Activated CD8-positive, alpha-beta memory T cell treated with anti-CD3 and anti-CD28 coated beads for 1 hour (primary cell): ENCODE measurements at places on chromosomes 11 and 22.

DNA sequence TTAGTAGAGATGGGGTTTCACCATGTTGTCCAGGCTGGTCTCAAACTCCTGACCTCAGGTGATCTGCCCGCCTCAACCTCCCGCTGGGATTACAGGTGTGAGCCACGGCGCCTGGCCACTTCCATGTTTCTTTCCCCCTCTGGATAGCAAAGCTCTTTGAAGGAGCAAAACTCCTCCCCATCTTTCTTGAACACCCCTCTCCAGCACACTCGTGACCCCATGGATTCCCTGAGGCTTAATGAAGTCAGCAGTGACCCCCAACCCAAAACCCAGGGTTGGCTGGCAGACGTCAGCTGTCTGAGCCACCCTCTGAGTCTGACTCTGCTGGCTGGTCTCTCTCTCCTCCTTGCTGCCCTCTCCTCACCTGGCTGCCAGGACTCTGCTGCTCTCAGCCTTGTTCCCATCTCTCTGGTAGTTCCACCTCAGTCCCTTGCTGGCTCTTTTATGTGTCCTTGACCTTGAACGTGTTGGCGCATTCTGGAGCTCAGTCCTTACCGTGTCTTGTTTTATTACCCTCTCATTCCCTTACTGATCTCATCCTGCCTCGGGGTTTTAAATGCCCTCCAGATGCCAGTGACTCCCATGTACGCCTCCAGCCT lies 44.5 kb downstream of the PARVG start:
- DNase-seq, result no peak

- no peak for DNase-seq
Measured at GRCh38 chr11:72776844-72777754, 16.7 kb downstream of the STARD10 start.

GRCh38 chr11:6607190-6607795 lies 3.7 kb downstream of the ILK start:
- DNase-seq, result no peak

GRCh38 chr11:11661326-11662040 lies 39.7 kb upstream of the GALNT18 start:
- no peak for DNase-seq

- DNase-seq, result no peak
Measured at GRCh38 chr22:33054001-33054675, 4.0 kb downstream of the SYN3 start.

- DNase-seq, result no peak
Measured at GRCh38 chr22:50186181-50186714, 535 bp downstream of the TRABD start.

DNA sequence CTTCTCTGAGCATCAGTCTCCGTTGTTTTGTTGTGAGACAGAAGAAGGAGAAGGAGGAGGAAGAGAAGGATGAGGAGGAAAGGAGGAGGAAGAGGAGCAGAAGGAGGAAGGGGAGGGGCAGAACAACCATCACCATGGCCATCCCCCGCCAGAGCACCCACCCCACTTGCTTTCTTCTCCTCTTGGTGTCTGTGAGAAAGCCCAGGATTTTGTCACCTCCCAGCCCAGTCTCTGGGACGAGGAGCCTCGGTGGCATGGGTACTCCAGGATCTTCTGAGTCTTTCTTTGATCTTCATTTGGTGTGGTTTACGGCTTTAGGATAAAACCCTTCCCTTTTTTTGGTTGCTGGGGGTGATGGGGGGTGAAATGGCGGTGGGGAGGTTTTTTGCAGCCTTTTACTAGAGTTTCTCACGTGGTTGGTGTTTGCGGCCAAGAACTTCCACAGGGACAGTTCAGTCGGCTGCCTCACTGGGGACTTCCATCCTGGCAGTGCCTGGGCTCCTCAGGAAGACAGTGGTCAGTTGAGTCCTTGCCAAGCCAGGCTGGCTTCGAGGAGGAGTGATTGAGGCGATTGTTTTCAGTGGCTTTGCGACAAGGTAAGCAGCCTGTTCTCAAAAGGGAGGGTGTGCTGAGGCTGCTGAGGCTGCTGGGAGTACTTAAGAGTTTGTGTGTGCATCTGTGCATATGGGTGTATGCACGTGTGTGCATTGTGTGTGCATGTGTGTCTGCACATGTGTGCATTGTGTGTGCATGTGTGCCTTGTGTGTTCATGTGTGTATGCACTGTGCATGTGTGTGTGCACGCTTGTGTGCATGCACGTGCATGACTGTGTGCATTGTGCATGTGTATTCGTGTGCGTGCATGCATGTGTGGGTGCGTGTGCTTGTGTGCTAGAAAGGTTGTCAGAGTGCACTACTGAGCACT lies 567.5 kb downstream of the TBC1D22A start:
- DNase-seq, result no peak

DNA sequence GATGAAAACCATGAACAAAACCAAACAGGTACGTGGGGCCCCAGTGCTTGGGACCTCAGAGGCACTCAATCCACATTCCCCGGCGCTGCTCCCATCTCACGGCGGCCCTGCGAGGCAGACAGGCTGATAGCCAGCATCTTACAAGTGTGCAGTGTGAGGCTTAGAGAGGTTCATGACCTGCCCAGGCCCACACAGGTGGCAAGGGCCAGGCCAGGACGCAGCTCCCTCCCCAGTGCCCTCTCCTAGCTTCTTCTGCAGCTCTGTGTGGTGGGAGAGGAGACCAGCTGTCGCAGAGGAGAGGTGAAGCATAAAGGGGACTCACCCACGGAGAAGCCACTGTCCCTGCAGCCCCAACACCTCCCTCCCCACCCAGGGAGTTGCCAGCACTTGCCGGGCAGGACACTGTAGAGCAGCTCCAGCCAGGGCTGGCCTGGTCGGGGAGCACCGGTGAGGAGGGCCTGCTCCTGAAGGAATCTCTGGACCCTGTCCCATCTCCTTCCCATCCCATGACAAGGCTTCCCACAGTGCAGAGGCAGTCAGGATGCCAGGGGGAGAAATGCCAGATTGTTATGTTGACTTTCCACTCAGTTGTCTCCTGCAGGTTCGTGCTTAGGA lies 92.4 kb upstream of the TMEM45B start:
- DNase-seq, result no peak

DNA sequence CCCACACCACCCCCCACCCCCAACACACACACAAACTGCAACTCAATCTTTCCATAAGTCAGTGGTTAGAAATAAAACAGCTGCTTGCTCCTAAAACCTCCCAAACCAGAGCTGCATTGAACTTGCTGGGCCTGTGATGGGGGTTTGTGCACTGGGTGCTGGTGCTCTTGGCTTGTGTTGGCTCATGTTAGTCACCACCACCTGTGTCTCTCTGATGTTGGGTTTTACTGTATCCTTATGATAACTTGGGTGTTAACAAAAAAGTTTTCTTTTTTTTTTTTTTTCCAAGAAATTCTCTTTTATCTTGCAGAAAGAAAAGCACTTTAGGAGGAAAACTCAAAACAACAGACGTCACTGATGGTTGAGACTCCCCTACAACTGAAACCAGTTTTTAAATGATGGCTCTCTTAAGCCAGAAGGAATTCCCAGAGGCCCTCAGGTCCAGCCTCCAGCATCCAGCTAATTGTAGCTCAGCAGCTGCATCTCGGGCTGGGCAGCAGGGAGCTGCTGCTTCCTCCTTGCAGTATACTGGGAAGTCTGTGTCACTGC lies 79.9 kb upstream of the DRD2 start:
- DNase-seq, result no peak

DNA sequence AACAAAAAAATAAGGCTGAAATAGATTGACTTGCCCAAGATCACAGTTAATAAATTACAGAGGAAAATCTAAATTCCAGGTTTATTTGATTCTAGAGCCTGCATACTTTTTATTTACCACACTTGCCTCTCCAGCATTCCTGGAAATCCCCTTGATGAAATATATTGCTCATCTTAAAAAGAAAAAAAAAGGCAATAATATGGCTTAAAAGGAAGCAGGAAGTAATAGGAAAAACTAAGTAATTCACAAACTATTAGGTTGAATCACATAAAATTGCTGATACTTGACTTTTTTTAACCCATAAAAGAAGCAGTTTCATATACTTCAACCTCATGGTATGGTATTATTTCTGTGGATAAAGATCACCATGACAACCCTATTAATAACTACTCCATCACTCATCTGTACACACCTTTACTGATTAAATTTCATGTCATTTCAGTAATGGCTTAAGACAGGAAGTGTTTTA lies 52.9 kb downstream of the COPB1 start:
- DNase-seq, result no peak

DNA sequence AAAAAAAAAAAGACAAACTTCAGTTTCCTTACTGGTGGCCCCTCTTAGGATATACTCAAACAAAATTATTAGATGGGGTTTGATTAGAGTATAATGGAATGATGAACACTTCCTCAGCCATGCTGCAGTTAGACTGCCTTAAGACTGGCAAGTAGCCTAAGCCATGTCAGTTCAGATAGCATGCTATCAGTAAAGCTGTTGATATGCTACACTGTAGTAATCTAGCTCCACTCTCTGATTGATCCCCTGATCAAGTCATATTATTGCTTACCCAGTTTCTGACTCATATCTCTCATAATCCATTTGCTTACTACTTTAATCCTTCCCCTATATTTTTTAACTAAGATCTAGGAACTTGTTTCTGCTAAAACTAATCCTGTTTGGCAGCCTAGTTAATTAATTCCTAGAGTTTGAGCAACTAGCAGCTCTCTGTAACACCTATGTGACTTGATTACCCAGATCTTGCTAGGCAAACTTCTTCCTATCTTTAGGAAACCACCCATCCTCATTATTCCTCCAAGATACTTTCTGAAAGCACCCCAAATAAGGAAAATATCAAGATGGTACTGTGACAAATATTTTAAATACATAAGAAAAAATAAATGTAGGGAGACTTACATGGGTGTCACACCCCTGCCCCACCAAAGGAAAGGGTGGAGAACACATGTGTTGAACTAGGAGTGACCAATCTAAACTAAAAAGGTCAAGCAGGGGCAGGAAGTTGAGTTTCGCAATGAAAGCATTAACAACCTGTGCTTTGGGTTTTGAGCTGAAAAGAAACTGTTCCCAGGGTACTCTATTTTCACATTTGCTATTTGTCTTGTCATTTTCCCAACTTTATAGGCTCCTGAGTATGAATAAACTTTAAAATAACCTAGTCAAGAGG lies 43.2 kb downstream of the PIK3C2A start:
- no peak for DNase-seq

GRCh38 chr22:45281010-45281409 lies 3.7 kb upstream of the UPK3A start:
- no peak for DNase-seq

DNA sequence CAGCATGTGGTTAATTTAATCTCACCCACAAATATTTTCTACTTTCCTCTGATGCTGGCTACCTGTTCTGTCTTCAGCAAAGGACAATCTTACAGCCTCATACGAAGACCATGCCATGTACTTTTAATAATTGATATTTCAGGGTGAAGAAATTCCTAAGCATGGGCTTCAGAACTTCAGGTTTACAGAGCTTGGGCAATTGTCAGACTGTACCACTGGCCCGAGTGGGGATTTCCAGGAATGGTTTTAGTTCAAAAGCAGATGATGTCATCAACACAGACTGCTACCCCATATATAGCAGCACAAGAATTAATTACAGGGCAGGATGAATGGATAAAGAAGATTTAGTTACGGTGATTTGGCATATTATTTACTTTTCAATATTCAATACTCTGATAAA lies 171.8 kb downstream of the ETS1 start:
- DNase-seq, result no peak
